Cortex of kidney (tissue), 1 donor: ENCODE measurements at places on chromosomes 2 and 18.

GRCh38 chr18:51370996-51371395 is 173.5 kb upstream of the MEX3C start:
- no peak for DNase-seq

DNA sequence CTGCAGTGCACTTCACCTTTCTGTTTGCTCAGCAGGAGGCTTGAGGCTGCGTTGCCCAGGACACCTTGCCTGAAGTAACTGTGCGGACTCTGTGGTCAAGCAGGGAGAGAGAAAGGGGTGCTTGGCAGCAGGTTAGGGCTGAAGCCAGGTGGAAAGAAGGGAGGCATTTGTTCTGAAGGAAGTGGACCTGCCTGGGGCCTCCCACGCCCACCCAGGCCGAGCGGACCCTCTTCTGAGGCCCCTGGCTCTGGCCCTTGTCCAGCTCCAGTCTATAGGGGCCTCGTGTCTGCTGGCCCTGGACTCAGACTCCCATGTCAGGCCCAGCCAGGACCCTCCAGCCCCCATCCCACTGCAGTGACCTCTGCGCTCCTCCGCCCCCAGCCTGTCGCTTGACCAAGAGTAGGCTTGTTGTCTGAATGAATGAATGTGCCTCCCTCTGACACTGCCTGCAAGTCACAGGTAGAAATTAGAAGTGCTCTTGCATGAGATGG is 2.5 kb downstream of the SNED1 start:
- no peak for DNase-seq

DNA sequence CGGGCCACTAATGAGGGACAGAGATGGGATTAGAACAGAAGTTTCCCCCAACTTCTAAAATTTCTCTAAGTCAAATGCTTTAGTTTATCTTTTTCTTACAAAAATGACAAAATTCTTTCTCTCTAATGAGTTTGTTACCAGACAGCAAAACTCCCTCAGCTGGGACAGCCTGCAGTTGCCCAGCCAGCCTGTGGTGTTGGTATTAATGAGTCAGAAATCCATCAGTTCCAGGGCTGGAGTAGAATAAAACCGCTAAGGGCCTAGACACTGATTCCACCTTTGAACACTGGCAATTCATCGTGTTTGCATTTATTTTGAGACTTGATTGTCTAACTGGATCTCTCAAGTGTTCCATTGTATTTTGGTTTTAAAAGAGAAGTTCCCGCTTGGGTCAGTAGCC is 38.3 kb upstream of the SMAD2 start:
- DNase-seq, result no peak

GRCh38 chr18:3084206-3084605 is 71.3 kb upstream of the LPIN2 start:
- no peak for DNase-seq

- DNase-seq, result no peak
Measured at GRCh38 chr2:216689397-216689796, 6.0 kb downstream of the IGFBP5 start.

DNA sequence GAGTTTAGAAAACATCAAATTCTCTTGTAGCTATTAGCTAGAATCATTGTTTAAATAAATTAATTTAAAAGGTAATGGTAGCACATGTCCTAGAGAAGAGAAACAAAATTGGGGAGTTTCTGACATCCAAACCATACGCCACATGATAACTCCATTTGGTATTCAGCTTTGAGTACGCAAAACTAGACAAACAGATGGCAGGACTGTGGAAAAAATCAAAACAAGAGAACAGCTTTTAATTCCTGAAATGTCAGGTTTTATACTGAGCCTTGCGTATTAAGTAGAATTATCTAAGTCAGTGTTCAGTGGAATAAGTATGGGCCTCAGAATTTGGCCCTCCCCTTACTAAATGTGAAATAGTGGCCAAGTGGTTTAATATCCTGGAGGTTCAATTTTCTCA is 82.4 kb upstream of the PDE1A start:
- no peak for DNase-seq

- no peak for DNase-seq
Measured at GRCh38 chr18:3401669-3402620, 48.0 kb upstream of the TGIF1 start.

- DNase-seq, result no peak
Measured at GRCh38 chr2:10378189-10378588, 69.9 kb downstream of the ODC1 start.

- DNase-seq, result no peak
Measured at GRCh38 chr18:25455646-25456045, 103.7 kb upstream of the ZNF521 start.

GRCh38 chr2:120938045-120938771 is 202.5 kb downstream of the GLI2 start:
- no peak for DNase-seq

DNA sequence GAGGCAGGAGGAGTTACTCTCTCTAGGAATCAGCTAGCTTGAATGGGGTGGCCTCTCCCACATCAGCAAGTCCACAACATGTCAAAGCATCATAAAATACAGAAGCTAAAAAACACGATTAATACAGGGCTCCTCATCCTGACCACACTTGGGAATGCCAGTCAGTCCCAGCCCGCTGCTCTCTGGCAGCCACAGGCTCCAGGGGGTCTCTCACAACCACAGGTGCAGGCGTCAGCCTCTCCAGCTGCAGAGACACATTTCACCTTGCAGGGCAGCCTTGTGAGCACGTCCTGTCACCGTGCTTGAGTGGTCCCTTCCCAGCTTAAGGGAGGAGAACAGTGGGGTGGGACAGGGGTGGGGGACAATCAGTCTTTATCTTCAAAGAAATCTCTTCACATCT is 137.4 kb upstream of the SH3BP4 start:
- no peak for DNase-seq

- no peak for DNase-seq
Measured at GRCh38 chr18:3595369-3596273, 145.6 kb downstream of the TGIF1 start.

DNA sequence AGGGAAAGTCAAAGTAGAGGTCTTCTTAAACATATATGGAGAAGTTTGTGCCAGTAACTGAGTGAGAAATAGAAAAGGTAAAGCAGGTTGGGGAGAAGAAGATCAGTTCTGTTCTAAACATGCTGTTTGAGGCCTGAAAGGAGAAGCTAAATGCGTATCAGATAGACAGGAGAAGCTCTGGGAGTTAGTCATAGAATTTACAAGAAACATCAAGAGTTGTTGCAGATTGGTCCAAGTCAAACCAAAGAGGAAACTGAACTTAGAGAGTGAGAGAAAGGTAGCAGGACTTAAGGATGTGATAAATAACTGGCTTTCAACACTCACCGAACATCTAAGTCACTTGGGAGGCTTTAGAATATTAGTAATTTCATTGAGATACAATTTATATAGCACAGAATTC is 29.2 kb upstream of the CERS6 start:
- no peak for DNase-seq

DNA sequence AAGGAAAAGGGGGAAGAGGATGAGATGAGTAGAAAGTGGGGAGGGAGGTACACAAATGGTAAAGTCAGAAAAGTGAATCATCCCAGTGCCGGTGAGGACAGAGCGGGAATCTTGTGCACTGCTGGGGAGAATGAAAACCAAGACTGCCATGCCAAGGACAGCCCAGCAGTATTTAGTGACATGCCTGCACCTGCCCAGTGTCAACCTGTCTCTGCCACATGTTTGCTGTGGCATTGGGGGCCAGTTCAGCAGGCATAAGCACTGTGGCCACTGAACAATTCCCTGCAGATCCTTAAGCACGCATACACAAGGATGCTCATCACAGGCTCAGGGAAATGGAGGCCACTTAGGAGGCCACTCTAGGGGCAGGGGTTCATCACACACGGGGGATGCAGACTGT is 5.2 kb upstream of the KCNK3 start:
- DNase-seq, result no peak

- DNase-seq, result no peak
Measured at GRCh38 chr18:61797696-61798590, 94.9 kb downstream of the RNF152 start.

GRCh38 chr2:98781822-98782221 is 50.9 kb upstream of the MGAT4A start:
- no peak for DNase-seq

DNA sequence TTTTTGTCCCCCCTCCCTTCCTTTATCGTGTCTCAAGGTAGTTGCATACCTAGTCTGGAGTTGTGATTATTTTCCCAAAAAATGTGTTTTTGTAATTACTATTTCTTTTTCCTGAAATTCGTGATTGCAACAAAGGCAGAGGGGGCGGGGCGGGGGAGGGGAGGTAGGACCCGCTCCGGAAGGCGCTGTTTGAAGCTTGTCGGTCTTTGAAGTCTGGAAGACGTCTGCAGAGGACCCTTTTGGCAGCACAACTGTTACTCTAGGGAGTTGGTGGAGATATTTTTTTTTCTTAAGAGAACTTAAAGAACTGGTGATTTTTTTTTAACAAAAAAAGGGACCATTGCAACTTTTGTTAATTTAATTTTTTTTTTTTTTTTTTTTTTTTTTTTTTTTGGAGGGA is 2.1 kb downstream of the SOX11 start:
- no peak for DNase-seq

DNA sequence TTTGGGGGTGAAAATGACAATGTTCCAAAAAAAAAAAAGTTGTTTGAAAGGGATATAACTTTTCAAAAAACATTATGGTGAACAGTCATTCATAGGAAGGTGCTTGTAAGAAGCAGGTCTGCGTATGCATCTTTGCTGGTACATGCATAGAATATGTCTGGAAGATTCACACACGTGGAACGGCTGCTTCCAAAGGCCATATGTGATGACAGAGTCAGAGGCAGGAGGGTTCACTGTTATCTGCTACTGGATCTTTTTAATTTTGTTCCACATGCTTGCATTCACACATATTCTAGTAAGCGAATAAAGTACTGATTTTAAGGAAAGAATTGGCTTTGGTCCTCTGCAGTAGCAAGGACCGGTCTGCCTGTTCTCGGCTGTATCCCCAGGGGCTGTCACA is 193.4 kb downstream of the SMAD7 start:
- no peak for DNase-seq

- no peak for DNase-seq
Measured at GRCh38 chr18:63258749-63259566, 60.6 kb downstream of the BCL2 start.

GRCh38 chr2:105795575-105795934 is 50.8 kb downstream of the NCK2 start:
- no peak for DNase-seq

- DNase-seq, result no peak
Measured at GRCh38 chr2:12435430-12436222, 281.1 kb upstream of the TRIB2 start.

GRCh38 chr2:17962876-17963275 is 84.4 kb downstream of the KCNS3 start:
- no peak for DNase-seq

- DNase-seq, result no peak
Measured at GRCh38 chr2:226869371-226869770, 33.5 kb downstream of the RHBDD1 start.

GRCh38 chr2:147006736-147007141 is 838.1 kb upstream of the ACVR2A start:
- DNase-seq, result no peak

DNA sequence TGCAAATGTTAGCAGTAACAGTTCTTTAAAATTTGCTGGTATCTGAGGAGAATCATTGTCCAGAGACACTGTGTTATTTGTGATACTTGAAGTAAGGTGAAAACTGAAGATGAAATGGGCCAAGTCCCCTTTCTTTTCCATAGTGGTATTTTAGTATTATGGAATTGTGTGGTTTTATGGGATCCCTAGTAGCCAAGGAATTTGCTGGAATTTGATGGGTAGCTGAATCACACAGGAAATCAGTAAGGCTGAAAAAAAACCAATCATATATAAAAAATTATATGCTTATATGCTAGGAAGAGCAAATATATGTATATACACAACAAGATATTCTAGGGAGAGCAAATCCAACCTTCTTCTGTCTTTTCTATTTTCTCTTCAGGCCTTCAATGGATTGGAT is 54.2 kb upstream of the TACR1 start:
- no peak for DNase-seq

DNA sequence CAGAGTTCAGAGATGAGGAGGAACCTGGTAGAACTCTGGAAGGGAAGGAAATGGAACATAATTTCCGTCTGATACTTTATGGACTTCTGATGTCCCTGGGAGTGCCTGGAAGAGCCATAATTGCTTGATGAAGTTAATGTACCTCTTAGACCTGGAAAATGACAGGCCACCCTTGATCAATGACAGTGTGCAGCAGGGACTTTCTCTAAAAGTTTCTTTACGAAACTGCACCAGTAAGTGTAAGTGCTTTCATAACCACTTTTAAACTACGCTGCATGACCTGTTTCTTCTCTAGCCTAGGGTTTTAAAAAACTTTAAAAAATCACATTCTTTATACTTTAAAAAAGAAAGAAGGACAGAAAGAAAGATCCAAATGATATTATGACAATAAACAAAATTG is 164.5 kb downstream of the LPIN1 start:
- DNase-seq, result no peak

DNA sequence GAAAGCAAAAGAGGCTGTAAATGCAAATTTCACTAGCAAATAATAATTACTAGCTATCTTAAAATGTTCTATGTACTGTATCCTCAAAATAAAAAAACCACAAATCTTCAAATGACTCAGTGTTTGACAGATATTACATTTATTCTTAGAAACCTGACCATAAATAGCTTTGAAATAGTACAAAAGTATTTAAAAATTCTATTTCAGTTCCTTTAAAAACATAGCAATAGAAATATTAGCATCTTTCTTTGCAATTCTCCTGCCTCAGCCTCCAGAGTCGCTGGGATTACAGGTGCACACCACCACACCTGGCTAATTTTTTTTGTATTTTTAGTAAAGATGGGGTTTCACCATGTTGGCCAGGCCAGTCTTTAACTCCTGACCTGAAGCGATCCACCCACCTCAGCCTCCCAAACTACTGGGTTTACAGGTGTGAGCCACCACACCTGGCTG is 50.6 kb downstream of the MSH6 start:
- no peak for DNase-seq

- DNase-seq, result no peak
Measured at GRCh38 chr2:30231996-30232800, 864 bp downstream of the LBH start.

- DNase-seq, result no peak
Measured at GRCh38 chr2:9824441-9824840, 18.8 kb upstream of the TAF1B start.

DNA sequence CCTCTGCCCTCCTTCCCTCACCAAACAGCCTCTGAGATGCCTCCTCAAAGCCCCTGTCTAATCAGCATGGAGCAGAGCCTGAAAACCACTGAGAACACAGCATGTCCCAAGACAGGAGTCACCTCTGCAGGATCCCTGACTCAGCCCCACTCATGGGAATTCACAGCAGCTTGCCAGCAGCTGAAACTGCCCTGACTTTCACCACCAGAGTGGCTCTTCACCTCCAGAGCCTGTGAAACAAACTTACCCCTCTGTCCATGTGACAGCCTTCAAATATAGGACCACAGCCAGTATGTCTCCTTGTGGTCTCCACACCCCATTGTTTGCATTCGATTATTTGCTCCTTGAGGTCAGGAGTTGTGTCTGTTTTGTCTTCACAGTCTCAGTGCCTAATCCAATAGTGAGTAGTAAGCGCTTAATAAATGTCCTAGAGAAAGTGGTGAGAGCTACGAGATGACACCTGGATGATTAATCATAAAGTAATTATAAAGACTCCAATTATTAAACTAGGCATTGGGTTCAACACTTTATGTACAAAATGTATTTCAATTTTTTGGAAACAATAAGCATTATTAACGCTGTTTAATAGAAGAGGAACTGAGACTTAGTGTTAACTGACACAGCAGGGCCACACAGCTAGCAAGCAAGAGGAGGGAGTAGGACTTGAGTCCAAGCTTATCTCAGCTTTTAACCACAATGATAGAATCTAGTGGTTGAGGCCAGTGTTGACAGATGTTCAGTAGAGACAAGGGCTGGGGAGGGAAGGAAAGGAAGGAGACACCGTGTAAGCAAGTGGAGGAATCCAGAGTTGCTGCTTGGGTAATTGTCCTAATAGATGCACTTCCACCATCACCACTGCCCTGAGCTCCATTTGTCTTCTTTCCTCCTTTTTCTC is 358.7 kb upstream of the TNP1 start:
- DNase-seq, result no peak
